Small intestine (tissue), 16 donors: ENCODE measurements at places on chromosomes 13 and 19. TPM values are rescaled to one million over a fixed set of nuclear protein-coding genes. Genes with fewer than 3 reads are reported as not detected.

DNA sequence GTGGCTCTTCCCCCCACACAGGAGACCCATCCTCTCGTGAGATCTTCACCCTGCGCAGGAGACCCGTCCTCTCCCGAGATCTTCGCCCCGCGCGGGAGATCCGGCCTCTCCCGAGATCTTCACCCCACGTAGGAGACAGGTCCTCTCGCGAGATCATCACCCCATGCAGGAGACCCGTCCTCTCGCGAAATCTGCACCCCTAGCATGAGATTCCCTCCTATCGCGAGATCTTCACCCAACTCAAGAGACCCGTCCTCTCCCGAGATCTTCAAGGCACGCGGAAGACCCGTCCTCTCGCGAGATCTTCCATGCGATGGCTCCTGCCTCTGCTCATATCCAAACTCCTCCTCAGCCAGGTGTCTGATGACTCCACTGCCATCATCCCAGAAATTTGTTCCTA, 24.3 kb downstream of the LAIR2 start:
- DNase-seq = no peak

The NLRP4 gene
- polyA plus RNA-seq = not detected

The MTUS2 gene
- polyA plus RNA-seq = under 0.01 TPM

GRCh38 chr13:66888698-66889097, 341.4 kb downstream of the PCDH9 start:
- DNase-seq = no peak

- no peak for DNase-seq
These were observed 83.3 kb upstream of the OLFM4 start for GRCh38 chr13:52945348-52945747.

The UBL5 gene
- polyA plus RNA-seq = 1,357 TPM

DNA sequence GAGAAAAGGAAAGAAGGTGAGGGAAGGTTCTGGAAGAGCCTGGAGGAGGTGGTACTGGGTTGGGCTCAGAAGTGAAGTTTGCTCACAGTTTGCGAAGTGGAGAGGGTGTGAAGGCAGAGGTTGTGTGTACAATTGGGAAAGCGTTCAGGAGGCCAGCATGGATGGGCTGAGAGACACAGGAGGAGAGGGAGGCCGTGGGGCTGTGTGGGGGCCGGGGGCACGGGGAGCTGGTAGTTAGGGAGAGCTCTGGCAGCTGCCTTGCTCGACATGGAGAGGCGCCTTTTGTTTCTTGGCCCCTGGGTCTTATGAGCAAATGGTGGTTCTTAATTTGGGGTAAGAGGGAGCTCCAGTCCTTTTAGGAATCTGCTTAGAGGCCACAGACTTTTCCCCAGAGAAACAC, 16.7 kb downstream of the BICRA start:
- DNase-seq = no peak

The ETV2 gene
- polyA plus RNA-seq = 2.1 TPM

The RASAL3 gene
- 8.1 TPM for polyA plus RNA-seq

- DNase-seq = no peak
These were observed 361.5 kb downstream of the RFC3 start for GRCh38 chr13:34179481-34179880.

The ANKRD24 gene
- 3.1 TPM for polyA plus RNA-seq

DNA sequence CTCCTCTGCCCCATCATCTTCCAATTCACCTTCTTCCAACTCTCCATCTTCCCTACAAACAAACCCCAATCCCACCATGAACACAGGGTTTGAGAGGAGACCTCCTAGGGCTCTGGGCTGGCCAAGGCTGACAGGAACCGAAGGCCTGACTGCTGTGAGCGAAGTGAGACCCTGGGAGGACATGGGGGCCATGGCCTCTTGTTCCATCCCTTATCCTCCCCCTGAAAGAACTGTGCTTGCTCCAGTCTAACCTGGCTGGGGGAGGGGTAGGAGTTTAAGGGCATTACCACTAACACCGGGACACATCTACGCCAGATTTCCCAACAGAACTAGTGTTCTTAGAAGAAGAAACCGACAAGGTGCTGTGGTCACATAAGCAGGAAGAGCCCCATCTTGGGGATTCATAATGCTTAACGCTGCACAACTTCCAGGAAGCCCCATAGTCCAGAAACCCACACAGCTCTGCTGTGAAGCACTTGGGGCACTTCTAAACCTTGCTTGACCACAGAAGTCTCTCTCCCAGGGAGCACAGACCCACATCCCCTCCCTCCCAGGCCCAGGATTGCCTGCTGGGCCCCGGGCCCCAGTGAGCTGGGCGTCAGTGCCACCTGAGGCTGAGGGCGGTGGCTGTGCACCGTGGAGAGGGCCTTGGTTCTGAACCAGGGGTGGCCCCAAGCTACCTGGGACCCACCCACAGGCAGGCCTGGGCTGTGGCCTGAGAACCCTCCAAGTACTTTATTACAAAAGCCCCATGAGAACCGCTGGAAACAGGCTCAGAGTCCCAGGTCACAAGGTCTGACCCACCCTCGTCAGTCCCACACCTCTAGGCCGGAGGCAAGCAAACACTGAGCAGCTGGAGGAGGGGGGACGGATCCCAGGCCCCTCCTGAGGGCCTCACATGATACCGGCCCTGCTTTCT, 18.8 kb downstream of the ZC3H4 start:
- DNase-seq = peak; percentile 93

DNA sequence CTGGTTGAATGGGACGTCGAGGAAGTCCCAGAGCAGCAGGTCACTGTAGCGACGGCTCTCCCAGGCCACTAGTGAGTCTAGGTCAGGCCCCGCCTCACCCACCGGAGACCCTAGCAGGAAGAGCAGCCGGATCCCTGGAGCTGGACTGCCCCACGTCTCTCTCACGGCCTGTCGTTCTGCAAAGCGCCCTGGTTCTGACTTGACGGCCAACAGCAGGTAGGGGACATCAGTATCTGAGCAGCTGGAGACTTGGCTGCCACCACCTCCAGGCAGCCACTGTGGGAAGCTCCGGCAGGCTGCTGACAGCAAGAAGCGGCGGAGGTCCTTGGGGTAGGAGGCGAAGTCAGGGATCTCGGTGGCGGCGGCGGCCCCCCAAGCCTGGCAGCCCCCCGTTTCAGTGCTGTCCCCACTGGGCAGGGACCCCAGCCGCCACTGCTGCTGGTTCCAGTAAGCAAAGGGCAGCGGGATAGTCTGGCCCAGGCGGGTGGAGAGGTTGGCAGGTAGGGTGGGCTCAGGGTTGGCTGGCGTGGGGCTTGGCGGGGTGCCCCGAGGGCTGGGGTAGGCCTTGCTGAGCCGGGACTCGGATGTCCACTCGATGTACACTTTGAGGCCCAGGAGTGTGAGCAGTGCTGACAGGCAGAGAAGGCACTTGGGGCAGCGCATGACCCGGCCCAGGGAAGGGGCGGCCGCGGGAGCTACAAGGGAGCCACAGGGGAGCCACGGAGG, 895 bp downstream of the B3GNT8 start:
- peak; percentile 39 for DNase-seq

GRCh38 chr19:39506944-39507714, 7.8 kb upstream of the SELENOV start:
- peak; percentile 78 for DNase-seq

DNA sequence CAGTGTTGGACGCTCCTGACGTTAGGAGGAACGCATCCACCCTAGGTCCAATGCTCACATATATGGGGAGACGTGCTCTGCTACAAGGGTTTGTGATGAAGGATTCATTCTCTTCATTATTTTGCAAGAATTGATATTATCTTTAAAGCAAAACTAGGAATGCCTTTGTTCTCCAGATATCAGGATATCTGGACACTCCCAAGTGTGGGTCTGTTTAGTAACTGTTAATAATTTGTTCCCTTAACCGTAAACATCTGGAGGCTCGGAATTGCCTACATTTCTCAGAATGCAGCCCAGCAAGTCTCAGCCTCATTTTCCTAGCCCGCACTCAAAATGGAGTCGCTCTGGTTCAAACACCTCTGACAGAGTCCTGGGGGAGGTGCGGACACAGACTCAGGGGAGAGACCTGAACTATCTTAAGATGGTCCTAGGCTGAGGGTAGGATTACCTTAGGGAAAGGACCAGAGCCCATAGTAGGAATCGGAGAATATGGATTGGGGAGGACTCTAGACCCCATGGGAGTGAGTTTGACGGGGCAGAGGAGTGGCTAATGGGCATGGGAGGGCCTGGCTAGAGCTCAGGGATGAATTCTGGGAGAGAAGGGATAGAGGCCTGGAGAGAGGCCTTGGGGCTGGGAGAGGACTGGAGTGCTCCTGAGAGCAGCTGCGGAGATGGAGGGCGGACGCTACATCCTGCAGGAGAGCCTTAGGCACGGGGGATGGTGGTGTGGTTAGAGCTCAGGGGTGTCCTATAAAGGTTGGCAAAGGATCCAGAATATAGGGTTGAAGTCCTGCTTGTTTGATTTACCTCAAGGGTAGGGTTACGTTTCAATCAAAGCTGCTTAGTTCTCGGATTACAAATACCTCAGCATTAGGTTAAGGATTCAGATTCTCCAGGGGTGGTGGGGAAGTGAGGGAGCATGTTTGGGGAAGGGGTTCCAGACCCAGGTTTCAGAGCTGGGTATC, 43.2 kb downstream of the ZNF331 start:
- DNase-seq = no peak

The WASF3 gene
- polyA plus RNA-seq = 0.81 TPM

DNA sequence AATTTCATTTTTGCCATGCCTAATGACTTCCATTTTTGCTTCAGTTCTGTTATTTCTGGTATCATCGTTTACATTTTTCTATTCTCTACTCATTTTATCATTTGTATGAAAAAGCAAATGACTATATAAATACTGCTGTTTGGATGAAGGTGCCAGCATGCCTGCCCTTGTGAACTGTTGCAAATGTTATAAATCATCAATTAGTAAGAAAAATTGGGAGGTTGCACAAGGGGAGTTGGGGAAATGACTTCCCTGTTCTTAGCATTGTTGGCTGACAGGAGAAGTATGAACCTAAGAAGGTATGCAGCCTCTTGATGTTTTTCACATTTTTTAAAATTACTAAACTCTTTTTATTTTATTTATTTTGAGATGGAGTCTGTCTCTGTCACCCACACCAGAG, 15.1 kb downstream of the SAFB start:
- no peak for DNase-seq

GRCh38 chr13:99665711-99666110, 164.4 kb downstream of the TM9SF2 start:
- no peak for DNase-seq

- no peak for DNase-seq
These were observed 20.1 kb downstream of the RYR1 start for GRCh38 chr19:38453596-38453995.

GRCh38 chr13:109140479-109141349, 511.3 kb downstream of the MYO16 start:
- DNase-seq = no peak
